ENCODE measurements at places on chromosomes 2 and 18.

DNA sequence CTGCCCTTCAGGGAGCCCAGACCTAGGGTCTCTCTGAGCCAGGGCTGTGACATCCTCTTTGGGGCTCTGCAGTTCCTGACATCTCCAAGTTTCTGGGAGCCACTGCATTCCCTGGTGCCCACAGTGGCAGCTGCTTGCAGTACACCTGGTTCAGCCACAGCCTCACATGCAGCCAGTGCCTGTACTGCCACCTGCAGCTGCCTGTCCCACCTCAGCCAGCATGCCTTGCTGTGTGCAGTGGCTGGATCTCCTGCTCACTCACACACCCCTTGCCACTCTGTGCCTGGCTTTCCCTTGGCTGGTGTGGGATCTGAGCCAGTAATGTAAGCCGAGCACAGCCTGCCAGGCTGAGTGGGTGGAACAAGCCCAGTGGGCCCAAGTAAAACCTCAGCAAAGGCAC, 1288.7 kb downstream of the CNTNAP5 start:
- DNase-seq: no peak

DNA sequence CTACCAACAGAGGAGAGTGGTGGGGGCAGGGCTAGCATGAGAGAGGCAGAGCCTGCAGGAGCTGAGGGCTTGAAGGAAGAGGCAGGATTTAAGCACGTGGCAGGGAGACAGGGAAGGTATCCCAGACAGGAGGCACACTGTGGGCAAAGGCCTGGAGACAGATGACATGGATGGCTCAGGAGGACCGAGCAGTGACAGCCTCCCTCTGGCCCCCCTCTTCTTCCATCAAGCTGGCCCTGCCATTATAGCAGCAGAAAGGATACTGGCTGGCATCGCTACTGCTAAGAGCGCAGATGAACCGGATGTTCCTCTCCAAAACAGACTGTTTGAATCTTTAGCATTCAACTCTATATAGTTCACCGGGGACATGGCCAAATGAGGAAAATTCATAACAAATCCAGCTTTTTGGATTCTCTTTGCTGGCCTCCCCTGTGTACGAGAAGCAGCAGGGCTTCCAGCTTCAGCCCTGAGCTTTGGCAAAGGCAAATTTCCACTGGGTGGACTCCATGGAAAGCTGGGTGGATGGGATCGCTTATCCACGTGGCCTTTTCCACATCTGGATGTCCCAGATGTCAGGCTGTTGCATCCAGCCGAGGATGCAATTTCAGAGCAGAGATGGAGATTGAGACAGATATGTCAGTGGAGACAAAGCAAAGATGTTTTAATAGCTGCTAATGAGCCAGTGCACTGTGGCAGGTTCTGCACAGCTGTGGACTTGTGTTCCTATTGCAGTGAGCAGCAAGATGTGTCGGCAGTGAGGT, 36.2 kb downstream of the CAPN13 start:
- no peak for DNase-seq

DNA sequence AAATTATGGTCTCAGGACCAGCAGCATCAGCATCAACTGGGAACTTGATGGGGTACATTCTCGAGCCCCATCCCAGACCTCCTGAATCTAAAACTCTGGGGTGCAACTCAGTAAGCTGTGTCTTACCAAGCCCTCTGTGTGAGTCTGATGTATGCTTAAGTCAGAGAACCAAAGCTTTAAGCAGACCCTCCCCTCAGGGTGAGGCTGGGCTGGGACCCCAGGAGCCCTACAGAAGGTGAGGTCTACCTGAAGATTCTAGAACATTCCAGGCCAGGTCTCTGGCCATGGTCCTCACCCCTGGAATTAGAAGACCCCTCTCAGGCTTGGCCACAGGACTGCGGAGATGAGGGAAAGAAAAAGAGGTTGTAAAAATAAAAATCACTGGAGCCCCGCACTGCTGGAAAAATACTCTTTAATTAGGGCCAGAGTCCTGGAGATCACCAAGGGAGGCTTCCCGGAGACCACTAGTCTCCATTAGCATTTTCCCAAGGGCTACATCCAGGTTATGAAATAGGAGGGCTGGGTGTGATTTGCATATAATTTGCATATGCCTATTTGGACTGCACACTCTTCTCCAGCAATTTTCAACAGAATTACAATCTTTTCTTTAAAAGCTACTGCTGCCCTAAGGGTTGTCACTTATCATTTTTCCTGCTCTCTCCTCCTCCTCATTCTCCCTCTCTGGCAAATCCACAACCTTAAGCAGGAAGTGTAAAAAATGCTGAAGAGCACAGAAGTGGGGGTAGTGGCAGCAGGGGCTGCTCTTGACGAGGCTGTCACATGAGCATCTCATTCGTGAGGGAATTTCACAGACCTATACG, 100.2 kb downstream of the ZBTB7C start:
- no peak for DNase-seq

- DNase-seq: no peak
Observed at GRCh38 chr2:98835831-98836385, 100.1 kb downstream of the CRACDL start.

- DNase-seq: no peak
Observed at GRCh38 chr2:127707890-127708648, 6.8 kb downstream of the SFT2D3 start.
